AG09309 (cell line): ENCODE measurements at places on chromosomes 3 and 15.

- no peak for DNase-seq
Observed at GRCh38 chr3:86887876-86888275, 103.1 kb downstream of the VGLL3 start.

DNA sequence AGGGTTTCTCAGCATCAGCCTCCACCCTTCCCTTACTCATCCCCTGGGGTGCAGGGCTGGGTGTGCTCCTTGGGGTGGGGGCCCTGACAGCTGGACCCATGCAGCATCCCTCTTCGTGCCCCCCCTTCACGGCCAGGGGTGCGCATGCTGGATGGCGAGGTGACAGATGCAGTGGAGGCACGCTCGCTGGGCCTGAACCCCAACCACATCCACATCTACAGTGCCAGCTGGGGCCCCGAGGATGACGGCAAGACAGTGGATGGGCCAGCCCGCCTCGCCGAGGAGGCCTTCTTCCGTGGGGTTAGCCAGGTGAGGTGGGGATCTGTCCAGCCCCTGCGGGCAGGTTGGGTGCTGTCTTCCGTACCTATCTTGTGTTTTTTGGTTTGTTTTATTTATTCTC, 6.3 kb upstream of the FES start:
- no peak for DNase-seq

DNA sequence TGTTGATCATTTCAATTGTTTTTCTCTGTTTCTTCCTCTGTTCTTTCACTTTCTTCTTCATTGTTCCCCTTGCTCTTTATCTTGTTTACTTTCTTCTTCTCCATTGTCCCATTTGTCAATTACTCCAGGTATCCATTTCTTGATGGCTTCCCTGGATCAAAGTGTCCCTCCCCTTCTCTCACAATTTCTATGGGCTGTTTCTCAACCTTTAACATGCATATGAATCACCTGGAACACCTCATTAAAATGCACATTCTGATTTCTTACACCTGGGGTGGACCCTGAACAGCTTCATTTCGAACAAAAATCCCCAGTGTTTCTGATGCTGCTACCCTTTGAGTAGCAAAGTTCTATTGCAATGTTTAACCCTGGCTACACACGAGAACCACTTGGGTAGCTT, 454.8 kb downstream of the EPHA6 start:
- DNase-seq: no peak

GRCh38 chr15:63073497-63074172, 31.1 kb downstream of the TPM1 start:
- DNase-seq: no peak

DNA sequence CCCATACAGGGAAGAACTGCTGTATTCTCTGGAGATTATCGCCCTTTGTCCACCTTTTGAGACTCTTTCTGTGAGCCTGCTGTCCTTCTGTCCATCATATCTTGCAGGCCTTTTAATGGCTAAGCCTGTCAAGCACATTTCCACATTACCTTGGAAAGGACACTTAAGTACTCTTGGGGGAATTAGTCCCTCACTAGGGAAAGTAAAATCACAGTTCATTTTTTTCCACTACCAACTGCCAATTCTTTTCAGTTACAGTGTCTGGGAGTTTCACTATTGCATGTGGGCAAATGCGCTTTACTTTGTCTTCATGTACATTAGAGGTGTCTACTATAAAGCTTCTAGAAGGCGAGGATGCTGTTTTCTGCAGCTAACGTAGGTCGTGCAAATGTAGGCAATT, 242.1 kb downstream of the NSUN3 start:
- no peak for DNase-seq

GRCh38 chr15:90184119-90184785, 16.9 kb upstream of the SEMA4B start:
- DNase-seq: peak; percentile 17

GRCh38 chr3:61783993-61784718, 222.8 kb downstream of the PTPRG start:
- peak; percentile 46 for DNase-seq

DNA sequence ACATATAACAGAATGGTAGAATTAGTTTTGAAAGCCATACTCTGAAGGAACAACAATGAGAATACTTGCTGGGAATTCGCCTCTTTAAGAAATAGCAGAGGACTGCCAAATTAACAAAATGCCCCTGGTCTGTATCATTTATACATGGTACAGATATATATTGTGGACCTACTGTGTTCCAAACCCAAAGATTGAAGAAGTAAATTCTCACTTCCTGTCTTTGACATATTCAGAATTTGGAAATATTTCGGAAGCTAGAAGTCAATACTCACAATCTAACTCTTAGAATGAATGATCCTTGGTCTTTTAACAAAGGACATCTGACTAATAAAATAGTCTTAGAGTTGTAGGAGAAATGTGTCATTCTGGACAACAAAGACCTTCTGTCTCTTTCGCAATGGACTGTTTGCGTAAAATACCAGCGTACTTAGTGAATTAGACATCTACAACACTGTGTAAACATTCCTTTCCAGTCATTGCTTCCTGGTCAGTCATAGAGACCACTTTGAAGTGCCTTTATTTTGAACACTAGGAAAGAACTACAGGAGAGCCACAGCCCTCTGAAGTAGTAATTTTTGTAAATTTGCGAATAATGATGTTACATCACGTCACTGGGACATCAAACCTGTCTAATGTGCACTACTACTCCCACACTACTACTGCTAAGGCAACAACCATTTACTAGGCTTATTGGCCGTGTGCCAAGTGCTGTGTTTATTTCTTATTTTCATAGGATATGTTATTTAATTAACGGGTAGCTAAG, 68.0 kb downstream of the CHL1 start:
- DNase-seq: peak; percentile 18

- no peak for DNase-seq
Observed at GRCh38 chr3:112345681-112346080, 12.7 kb downstream of the CD200 start.
